Activated gamma-delta T cell treated with anti-CD3 and anti-CD28 coated beads, Interleukin-2, amount 50 U/mL, for 16 hours (primary cell): ENCODE measurements at places on chromosomes 7 and 10.

DNA sequence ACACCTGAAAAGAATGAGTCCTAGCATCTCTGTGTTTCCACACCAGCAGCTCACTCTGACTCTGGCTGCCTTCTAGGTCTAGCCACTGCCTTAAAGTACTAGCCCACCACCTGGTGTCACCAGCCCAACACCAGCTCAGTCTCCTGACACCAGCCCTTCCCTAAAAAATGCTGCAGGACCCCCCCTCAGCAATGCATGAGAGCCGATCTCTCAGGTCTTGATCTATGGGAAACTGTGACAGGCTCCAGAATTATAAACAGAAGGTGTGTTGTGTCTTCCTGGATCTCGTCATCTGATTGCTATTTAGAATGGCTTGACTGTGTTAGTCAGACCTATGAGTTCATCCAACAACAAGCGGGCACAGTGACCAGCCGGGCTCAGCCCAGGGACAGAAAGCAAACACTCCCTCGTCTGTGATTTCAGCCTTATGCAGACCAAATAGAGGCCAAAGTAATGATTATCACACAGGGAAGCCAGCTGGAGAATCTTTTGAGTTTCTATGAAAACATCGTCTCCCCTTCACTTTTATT, 66.6 kb downstream of the CUBN start:
- no peak for DNase-seq

DNA sequence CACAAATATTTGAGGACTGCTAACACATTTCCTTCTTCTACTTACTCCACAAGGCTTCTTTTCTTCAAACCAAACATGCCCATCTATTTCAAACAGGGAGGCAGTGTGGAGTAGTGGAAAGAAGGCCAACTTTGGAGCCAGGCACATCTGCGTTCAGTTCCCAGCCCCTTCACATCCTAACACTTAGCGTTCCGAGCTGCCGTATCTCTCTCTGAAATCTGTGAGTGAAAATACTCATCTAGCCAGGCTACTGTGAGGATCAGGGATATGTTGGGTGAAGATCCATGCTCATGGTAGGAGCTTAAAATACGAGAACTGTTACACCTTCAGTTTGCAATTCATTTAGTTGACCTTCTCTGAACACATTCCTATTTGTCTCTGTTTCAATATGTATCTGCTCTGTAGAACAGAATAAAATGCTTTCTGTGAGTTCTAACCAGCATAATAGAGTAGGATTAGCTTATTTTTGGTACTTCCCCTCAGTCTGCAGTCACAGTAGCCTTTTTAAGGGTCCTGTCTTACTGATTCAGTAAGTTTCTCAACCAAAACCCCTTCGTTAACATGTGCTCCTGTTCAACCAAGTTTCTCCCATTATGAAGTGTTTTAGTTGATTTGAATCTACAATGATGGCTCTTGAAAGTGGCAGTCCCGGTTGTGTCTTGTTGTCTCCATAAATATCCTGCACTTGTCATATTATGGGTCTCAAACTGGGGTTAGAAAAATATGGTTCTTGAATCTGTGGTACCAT, 3.3 kb upstream of the MEST start:
- no peak for DNase-seq

DNA sequence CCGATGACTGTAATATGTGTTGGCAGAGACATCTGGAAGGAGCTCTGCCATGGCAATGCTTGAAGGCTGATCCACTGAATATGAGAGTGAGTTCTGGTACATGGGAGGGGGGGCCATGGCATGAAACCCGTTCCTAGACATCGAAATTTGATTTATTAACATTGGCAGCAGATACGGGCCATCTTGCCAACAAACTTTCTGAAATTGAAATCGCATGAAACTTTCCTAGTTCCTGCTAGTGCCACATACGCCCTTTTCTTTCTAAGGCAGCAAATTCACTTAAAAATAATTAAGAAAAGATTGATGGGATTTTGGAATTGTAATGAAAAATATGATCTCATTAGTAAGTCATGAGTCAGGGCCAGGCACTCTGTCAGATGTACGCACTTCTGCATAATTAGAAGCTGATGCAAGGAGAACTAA, 91.8 kb upstream of the KMT2C start:
- DNase-seq: no peak

DNA sequence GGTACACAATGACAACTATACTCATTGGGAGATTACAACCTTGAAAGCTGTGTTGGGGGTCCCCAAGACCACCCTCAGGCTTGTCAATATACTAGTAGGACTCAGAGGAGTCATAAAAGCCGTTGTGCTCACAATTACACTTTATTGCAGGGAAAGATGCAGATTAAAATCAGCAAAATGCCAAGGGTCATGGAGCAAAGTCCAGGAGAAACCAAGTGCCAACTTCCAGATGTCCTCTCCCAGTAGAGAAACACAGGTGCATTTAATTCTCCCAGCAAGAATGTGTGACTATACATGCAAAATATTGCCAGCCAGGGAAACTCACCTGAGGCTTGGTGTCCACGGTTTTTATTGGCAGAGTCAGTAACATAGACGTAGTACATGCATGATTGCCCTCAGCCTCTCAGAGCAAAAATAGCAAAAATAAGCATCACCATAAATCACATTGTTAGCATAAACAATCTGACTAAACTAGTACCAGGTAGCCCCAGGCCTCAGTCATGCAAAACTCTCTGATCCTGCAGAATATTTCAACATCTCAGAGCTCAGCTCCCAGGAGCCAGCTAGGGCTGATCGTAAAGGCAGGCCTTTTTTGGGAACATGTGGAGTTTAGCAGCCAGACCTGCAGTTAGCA, 50.7 kb downstream of the VIM start:
- no peak for DNase-seq

DNA sequence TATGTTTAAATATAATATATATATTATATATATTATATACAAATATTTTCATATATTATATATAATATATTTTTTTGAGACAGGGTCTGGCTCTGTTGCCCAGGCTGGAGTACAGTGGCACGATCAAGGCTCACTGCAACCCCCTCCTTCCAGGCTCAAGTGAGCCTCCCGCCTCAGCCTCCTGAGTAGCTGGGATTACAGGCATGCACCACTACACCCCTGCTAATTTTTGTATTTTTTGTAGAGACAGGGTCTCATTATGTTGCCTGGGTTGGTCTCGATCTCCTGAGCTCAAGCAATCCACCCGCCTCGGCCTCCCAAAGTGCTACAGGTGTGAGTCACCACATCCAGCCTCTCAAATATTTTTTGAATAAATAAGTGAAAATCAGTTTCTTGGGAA, 215.5 kb downstream of the GATA3 start:
- no peak for DNase-seq

DNA sequence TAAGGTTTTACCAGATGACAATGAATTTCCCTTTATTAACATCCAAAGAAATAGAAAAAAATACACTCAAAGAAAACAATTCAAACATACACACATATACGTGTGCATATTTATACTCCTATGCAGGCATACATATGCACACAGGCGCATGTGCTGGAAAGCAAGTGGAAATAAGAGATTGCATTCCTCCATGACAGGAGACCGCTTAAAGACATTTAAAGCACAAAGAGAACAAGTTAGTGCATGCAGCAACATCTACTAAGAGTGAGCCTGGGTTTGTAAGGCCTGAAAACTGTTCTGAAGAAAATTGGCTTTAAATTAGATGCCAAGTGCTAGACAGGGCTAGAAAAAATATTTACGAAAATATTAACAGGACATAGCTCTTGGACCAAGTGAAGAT, 40.1 kb upstream of the PPP1R17 start:
- DNase-seq: no peak

GRCh38 chr10:80619036-80619435, 81.3 kb downstream of the SH2D4B start:
- DNase-seq: no peak

DNA sequence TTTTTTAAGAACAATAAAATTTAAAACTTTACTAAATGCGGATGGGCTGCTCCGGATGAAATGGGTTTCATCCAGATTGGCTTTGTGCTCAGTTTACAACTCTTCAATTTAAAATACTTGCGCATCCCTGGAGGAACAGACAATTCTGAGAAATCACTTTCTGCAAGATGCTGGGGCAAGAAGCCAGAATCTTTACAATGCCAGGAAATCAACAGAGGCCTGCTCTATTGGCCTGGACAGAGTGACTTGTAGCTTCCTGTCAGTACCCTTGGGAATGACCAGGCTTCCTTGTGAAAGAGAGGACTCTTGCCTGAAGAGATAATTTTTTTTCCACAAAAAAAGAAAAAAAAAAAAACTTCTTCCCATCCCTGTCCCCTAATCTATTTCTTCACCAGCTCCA, 3.9 kb upstream of the FAM13C start:
- no peak for DNase-seq

DNA sequence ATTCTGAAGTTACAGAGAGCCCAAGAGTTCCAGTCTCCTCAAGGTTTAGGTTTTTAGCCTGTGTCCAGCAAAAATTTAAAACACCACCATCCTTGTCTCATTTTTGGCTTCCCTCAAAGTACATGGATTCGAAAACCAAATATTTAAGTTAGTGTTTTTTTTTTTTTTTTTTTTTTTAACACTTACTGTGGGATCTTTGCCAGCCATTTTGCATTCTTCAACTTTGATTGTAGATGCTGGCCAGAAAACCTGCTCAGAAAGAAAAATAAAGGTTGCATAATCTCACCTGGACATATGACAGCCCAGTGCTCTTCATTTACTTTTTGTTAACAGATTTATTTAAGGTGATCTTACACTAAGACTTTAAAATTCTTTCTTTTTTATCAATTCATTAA, 91.6 kb downstream of the SEMA3C start:
- DNase-seq: no peak

DNA sequence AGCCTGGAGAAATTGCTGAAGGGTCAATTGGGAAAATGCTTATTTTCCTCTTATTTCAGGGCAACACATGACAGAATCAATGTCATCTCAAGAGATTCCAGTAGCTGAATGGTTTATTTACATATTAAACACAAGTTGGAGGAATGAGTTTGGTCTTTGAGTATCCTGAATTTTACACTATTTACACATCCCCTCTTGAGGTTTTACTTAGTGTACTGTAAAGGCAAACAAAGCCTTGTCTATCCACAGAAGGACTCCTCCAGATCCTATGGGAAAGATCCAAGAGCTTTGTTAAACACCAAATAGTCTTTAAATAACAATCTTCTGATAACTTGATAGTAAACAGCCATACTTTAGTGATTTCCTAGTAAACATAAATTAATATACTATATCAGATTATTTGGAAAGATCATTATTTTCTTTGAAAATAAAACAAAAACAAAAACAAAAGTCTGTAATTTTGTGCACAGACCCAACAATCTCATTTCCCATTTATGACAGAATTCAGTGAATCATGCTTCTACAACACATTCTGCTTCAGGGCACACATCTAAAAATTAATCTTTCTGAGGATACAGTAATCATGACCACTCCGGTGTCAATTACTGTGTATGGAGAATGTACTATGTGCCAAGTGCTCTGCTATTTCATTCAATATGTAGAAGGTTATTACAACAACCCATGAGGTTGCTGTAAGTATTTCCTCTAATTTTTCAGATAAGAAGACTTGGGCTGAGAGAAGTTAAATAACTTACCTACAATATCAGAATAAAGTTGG, 575.0 kb upstream of the LRRTM3 start:
- no peak for DNase-seq

DNA sequence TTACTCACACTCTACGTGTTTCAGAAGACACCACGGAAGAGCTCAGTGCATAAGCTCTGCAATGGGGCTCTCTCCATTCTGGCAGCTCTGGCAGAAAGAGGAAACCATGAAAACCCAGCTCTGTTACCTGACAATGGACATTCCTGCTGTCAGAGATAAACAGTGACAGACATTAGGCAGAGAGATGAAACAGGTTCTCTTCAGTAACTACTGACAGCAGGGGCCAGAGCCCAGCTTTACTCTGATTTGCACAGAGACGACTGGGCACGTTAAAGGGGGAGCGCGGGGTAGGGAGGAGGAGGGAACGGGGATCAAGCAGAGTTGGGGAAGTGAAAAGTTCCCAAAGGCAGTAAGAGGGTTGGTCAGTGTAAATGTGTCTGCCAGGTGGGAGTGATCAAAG, 206.1 kb downstream of the RAMP3 start:
- no peak for DNase-seq

DNA sequence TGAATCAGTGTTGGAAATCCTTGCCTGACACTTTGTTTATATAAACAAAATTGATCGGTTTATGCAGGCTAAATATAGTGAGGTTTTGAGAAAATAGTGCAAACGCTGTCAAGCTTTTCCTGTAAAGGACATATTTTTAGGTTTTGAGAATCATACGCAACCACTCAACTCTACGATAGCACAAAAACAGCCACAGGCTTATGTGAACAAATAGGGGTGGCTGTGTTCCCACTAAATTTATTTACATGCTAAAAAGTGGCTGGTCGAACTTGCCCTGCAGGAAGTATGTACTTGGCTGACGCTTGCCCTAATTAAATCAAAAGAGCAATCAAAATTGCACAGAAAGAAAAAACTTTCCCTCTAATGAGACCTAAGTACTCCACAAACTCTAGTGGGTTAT, 234.7 kb upstream of the CACNA2D1 start:
- DNase-seq: no peak

GRCh38 chr7:55066524-55066923, 47.7 kb downstream of the EGFR start:
- DNase-seq: no peak

DNA sequence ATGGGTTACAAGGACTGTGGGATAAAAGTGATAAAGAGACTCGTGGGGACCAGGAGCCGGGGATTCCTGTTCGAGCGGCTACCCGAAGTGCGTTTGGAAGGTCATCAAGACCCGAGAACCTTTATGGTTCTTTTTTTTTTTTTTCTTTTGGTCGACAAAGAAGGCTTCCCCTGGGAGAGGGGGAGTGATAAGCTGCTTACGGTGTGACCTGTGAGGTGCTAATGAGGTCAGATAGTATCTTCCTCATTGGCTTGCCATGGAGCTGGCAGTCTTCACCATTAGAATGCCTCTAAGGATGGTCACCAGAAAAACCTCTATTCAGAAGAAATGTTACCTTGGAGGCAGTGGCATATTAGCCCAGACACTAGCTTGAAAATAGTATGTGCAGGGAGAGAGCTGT, 92.3 kb upstream of the STEAP4 start:
- no peak for DNase-seq

DNA sequence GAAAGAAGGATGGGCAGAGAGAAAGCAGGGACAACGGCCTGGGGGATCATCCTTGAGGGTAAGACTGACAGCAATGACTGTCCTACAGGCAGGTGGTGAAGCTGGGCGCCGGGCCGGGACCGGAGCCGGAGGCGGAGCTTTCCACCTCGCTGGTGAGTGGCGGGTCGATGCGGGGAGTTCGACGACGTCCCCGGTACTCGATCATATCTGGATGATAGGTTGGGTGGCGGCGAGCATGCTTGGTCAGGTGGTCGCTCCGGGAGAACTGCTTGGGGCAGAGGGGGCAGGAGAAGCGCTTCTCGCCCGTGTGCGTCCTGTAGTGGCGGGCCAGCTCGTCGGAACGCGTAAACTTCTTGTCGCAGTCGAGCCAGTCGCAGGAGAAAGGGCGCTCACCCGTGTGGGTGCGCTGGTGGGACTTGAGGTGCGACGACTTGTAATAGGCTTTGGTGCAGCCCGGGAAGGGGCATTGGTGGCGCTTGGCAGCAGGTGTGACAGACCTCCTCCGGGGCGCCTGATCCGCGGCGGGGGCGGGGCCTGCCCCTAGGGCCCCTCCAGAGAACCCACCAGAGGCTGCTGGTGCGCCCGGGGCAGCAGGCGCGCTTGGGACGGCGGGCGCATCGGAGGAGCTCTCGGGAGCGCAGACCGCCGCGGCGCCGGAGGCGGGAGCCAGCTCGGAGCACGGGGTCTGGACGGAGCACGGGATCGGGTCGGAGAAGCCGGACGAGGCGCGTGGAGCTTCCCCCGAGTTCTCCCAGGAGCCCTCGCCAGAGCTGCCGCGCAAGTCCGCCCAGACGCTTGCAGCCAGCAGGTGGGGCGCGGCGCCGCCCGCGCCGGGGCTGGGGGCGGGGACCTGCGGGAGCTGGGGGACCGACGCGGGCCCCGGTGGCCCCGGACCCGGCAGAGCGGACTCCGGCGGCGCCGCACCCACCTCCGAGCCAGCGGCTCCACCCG, 752 bp downstream of the KLF14 start:
- DNase-seq: no peak
